ENCODE measurements at places on chromosomes 2 and 18.

GRCh38 chr18:52333860-52334259 is 6.1 kb upstream of the DCC start:
- no peak for DNase-seq

GRCh38 chr18:75779450-75779849 is 351.9 kb upstream of the SMIM21 start:
- no peak for DNase-seq

- DNase-seq: no peak
Observed at GRCh38 chr2:104871649-104871971, 17.7 kb downstream of the POU3F3 start.

DNA sequence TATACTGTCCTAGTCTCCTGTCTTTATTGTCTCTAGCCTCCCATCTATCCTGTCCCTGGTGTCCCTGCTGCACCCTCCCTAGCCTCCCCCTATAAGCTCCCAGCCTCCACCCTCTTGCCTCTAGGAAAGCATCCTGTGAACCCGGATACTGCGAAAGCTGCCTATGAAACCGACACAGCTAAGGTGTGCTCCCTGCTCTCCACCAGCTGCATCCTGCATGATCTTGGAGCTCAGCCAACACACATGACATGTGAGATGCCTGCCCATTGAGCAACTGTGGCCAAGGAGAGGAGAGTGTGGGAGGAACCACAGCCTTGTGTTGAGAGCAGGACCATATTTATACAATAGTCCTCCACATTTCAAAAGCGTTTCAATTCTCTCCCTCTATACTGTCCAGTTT is 187.1 kb downstream of the ZBTB7C start:
- no peak for DNase-seq

- no peak for DNase-seq
Observed at GRCh38 chr18:55106466-55106865, 147.2 kb upstream of the CCDC68 start.

DNA sequence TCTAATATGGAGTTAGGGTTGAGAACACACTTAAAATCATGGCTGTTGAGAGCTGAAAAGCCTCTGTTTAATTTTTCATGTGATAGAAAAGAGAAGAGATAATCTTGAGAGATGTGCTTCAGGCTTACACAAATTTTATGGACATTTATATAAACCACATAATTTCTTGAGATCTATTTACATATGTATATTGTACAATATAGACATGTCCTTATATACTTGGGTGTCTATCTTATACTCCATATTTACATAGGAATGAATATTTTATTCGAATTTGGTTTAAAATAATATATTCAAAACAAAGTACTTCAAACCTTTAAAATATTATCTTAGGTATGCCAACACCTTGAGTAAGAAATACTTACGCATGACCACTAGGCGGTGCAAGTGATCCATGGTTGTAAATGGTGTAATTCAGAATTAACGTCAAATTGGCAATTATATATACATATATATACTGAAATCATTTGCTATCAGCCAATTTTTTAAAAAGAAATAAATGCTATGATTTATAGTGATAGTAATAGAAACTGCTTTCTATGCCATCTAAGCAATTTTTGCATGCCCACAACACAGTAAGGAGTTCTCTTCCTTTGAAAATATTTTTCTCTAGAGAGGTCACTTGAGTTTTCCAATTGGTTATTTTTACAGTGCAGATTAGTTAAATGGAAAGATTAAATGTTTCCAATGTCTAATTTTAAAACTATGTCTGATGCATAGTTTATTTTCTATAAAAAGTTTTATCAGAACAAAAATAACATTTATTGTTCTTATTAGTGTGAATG is 37.6 kb upstream of the SPAG16 start:
- peak; percentile 75 for DNase-seq

GRCh38 chr2:221635949-221636348 is 63.8 kb upstream of the EPHA4 start:
- no peak for DNase-seq

DNA sequence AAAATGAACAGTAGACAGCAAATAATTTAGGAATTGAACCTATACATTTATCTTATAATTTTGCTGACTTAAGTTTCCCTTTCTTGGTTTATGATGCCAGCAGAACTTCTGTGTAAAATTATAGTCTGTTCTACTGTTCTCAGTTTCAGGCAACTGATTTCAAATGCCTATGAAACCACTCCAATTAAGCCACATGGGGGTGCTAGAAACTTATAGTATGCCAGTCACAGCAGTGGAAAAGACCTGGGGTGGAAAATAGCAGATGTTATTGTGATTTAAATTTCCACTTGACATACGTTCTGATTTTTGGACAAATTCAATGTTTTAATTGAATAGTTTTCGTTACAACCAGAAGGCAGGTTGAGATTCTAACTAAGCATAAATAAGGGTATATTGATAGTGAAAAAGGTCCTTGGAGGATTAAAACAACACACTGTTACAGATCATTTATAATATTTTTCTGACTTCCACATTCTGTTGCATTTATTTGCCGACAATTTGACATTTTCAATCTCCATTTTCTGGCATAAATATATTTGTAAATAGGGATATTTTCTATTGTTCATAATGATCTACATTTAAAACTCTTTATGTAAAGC is 61.4 kb downstream of the CPS1 start:
- no peak for DNase-seq

DNA sequence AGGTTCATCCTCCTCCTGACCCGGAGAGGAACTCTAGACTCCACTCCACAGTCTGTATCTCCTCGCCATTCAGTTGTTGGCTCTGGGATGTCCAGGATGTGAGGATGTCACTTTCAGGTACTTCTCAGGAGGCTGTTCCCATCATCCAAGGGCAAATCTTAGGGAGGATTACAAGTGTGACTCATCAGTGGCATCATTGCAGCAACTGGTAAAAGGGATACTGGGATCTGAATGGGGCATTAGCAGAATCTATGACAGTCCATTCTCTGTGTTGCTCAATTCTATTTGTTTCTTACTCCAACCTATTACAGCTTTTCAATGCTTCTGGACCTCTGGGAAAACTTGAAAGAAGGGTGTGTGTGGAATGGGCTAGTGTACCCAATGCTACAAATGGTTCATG is 81.5 kb upstream of the FN1 start:
- no peak for DNase-seq

- DNase-seq: no peak
Observed at GRCh38 chr2:220847589-220847988, 724.5 kb downstream of the EPHA4 start.

DNA sequence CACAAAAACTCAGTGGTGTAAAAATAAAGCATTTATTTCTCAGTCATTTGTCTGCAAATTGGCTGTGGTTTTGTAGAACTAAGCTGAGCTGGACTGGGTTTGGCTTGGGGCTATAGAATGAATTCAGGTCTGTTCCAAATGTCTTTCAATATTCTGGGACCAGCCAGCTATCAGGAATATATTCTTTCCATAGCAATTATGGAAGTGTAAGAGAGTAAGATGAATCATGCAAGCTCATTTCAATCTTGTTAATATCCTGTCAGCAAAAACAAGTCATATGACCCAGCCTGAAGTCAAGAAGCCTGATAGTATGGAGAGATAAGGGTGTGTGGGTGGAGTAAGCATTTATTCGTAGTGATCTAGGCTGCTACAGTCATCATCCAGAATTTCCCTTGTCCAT is 481.0 kb upstream of the CDH2 start:
- no peak for DNase-seq

DNA sequence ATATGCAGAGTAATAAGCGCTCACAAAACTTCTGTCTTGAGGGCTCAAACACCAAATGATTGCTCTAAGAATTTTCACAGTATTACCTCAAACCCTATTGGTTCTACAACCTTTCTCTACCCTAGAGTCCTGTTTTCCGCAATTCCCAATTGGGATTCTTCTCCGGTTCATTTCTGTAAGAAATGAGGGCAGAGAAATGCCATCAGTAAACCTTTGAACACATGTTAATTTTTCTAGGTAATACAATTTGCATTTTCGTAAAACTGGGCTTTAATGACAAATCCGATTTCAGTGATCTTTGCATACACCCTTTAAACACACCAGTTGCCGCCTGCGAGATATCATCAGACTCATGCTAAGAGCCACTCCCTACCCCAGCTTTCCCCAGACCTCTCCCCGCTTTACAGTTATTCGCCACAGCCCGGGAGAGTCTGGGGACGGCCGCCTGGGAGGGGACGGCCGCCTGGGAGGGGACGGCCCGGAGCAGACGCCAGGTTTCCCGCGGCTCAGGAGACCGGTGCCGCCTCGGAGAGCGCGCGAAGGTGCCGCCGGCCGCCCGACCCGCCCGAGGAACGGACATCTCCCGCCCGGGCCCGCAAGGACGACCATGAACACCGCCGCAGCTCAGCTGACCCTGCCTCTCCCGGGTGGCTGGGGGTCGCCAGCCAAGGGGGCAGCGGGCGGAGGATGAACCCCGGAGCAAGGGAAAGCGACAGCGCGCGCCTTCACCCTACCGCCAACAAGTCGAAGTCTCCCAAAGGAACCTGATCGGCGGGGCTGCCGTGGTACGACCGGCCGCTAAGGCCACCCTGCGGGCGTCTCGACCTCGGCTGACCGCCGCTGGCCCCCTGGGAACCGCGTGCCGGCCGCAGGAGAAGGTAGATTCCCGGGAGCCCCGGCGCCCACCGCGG is 463 bp downstream of the SMC6 start:
- no peak for DNase-seq

- DNase-seq: no peak
Observed at GRCh38 chr2:119104414-119104813, 54.1 kb downstream of the C1QL2 start.

- peak; percentile 26 for DNase-seq
Observed at GRCh38 chr2:101699755-101700461, 2.4 kb downstream of the MAP4K4 start.

GRCh38 chr18:332721-333510 is 65.1 kb upstream of the THOC1 start:
- no peak for DNase-seq

GRCh38 chr2:232523682-232524597 is 2.0 kb upstream of the CHRND start:
- DNase-seq: peak; percentile 69

- DNase-seq: no peak
Observed at GRCh38 chr2:11811036-11811654, 64.7 kb downstream of the LPIN1 start.

- no peak for DNase-seq
Observed at GRCh38 chr2:76711490-76711889, 810.7 kb downstream of the LRRTM4 start.

GRCh38 chr2:134398300-134398699 is 144.4 kb downstream of the MGAT5 start:
- no peak for DNase-seq

- DNase-seq: peak; percentile 64
Observed at GRCh38 chr2:54503192-54503591, 47.1 kb downstream of the SPTBN1 start.

DNA sequence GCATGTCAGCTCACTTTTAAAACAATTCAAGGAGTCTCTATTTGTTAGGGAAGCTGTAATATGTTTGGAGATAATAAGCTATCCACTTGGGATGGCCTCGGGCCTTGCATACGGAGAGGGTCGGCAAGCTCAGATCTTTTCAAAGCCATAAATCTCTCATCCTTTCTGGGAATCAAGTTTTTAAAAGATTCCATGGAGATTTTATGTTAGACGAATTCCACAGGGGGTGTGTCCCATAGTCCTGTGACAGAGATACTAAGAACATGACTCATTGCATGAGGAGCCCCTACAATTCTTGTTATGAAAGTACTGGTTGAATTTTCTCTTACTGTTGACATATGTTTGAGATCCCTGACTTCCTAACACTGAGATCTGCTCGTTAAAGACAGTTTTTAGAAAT is 108.7 kb downstream of the FEZ2 start:
- no peak for DNase-seq

GRCh38 chr18:572091-572830 is 7.9 kb upstream of the CETN1 start:
- no peak for DNase-seq

- no peak for DNase-seq
Observed at GRCh38 chr2:4175343-4175742, 472.0 kb downstream of the DCDC2C start.

DNA sequence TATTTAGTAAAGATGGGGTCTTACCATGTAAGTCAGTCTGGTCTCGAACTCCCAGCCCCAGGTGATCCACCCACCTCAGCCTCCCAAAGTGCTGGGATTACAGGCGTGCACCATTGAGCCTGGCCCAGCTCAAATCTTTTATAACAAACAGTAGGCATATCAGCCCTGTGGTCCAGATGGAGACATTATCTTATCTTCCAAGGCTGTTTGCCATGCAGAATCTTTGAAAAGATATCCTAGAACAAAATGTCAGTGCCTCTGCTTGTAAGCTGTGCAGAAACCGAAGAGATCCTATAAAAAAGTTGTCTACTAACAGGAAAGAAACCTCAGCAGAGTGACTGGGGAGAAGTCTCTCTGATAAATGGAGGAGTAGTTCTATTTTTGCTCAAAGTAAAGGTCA is 142.1 kb downstream of the PTH2R start:
- DNase-seq: no peak

- no peak for DNase-seq
Observed at GRCh38 chr2:134324947-134325346, 71.1 kb downstream of the MGAT5 start.

DNA sequence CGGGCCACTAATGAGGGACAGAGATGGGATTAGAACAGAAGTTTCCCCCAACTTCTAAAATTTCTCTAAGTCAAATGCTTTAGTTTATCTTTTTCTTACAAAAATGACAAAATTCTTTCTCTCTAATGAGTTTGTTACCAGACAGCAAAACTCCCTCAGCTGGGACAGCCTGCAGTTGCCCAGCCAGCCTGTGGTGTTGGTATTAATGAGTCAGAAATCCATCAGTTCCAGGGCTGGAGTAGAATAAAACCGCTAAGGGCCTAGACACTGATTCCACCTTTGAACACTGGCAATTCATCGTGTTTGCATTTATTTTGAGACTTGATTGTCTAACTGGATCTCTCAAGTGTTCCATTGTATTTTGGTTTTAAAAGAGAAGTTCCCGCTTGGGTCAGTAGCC is 38.3 kb upstream of the SMAD2 start:
- no peak for DNase-seq

- DNase-seq: no peak
Observed at GRCh38 chr2:33458248-33458819, 18.1 kb upstream of the RASGRP3 start.

GRCh38 chr2:233814056-233814835 is 36.1 kb downstream of the MROH2A start:
- DNase-seq: peak; percentile 9

DNA sequence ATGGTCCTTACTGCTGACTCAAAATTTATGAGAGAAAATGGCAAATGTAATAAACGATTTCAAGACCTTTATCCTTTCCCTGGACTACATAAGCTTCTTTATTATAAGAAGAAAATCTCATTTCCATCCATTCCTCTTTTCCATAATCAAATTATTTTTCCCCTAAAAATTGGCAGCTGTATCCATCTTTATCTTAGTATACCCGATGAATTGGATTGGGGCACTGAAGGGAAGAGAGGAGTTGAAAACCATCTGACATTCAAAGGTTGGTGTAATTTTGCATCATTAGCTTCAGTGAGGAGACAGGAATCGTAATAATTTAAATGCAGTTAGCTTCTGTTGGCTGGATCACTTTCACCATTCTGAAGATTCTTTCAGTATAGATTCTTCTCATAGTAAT is 574.1 kb downstream of the XIRP2 start:
- no peak for DNase-seq

Data from stimulated activated CD8-positive, alpha-beta memory T cell treated with anti-CD3 and anti-CD28 coated beads, Interleukin-4, amount 100 ng/mL, for 48 hours (primary cell).